ENCODE measurements at places on chromosomes 5 and 9.

DNA sequence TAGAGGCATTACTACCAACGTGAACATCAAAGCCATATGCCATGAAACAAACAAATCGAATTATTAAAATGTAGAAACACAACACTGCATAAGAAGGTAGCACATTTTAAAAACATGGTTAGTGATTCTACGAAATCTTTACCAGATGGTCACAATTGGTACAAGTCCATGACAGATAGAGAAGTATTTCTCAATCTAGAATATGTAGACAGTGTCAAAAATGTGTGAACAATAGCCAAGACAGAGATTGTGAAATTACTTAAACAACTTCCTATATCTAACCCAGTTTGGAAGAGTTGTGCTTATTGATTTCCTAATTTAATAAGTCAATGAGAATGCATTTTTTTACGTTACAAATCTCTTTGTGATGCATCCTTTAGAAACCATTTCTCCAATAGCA, 1121.6 kb downstream of the MAT2B start:
- DNase-seq: no peak

- DNase-seq: no peak
These were observed 630.6 kb upstream of the SEMA6A start for GRCh38 chr5:117204926-117205869.

GRCh38 chr9:98455256-98456155, 200.1 kb upstream of the TBC1D2 start:
- DNase-seq: no peak

GRCh38 chr5:36638056-36638455, 31.6 kb downstream of the SLC1A3 start:
- DNase-seq: no peak

DNA sequence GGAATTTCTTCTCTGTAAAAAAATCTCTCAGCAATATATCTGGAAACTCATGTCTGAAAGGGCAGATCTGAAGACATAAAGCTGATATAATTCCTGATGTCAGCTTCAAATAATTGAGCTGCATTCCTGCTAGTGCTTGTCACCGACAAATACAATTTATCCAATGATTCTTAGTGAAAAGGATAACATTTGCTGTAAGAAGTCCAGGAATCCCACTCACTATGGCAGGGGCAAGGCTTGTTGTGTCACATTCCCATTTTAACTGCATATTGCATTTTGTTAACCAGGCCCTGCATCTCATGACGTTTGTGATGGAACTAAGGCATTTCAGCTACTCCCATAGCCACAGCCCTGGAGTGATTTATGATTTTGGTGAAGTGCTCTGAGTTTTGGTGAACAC, 160.1 kb upstream of the DAB2 start:
- DNase-seq: peak; percentile 62
